Stimulated activated CD8-positive, alpha-beta memory T cell treated with anti-CD3 and anti-CD28 coated beads, Interleukin-4, amount 100 ng/mL, for 1 hour (primary cell): ENCODE measurements at places on chromosomes 5 and 9.

DNA sequence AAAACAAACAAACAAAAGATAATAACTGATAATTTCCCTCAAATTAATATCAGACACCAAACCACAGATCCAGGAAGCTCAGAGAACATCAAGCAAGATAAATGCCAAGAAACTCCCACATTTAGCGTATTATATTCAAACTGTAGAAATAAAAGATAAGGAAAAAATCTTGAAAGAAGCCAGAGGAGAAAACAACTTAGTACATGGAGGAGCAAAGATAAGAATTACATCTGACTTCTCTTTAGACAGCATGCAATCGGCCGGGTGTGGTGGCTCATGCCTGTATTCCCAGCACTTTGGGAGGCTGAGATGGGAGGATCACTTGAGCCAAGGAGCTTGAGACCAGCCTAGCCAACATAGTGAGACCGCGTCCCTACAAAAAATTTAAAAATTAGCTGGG is 17.2 kb upstream of the MLANA start:
- no peak for DNase-seq

DNA sequence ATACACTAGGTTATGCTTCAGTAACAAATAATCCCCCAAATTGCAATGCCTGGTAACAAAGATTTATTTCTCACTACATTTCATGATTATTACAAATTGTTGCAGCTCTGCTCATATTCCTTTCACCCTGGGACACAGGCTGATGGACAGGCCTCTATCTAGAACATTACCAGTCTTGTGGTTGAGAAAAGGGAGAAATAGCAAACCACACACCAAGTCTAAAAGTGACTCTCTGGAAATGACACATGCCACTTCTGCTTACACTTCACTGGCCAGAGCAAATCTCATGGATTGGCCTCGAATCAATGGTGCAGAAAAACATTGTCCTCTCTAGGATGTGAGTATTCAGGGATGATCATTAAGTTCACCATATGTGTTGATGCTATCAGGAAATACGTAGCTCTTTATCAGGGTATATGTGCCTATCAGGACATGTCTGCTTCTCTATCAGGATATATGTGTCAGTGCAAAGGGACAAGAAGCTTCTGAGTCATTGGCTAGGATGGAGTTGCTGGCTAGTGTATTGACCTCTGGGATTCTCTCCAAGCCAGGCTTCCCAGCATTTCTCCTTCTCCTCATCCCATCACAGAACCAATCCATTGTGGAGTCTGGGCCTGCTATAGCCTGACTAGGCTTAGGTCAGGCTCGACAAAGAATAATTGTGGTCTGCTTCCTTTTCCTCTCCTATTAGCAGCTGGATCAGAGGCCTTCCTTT is 91.1 kb upstream of the CEP78 start:
- DNase-seq, result no peak

DNA sequence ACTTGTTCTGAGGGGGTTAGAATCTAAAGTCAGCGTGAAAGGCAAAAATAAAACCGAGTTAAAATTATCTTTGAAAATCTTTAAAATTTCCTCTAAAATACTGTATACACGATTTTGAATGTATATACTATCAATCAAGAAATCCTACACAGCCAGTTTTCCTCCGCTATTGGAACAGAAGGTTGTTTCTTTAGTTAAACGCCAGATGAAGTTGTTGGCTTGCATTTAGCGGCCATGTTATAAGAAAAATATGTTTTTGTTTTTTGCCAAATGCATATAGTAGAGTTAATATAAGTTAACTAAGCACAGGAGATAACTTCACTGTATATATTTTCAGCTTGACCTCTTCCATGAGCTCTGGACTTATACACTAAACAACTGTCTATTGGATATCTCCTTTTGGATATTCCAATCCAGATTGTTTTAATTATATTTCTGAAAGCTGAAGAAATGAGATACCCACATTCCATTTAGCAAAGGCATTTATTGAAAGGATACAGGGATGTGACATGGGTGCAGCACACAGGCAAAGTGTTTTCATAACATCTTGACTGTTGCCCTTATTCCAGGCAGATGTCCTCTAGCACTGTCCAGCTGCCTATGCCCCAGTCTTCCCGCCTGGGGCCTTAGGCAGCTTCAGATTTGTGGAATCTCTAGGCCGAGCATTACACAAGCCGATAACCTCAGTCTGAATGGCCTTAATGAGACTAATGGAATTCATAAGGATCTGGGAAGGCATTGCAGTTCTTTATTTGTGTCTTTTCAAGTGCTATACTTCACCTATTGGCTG is 10.0 kb upstream of the ATG10 start:
- no peak for DNase-seq

DNA sequence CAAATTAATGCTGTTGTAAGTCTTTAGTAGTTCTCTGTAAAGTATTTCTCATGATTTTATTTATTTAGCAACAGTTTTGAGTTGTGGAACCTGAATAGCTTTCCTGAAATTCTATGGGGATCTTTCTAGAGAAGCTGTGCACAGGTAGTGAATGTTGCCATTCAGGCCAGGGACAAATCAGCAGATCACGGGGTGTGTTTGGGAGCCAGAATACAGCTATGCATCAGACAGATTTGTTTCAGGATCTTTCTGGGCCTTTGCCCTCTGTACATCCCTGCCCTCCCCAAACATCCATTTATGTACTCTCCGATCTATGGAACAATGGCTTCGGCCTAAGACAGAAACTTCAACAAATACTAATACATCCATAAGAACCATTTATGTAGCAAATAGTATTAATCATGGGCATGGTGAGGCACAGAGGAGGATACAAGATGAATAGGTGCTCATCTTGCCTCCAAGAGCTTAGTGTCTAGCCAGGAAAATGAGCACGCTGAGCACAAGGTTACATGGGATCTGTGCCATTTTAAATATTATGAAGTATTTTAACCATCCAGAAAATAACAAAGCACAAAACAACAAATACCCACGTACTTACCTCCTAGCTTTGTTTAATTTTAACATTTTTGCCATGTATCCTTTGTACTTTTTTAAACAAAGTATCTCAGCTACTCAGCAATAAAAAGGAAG is 13.1 kb downstream of the ARHGEF37 start:
- no peak for DNase-seq

GRCh38 chr5:154201108-154201769 is 10.7 kb downstream of the GALNT10 start:
- DNase-seq, result no peak

- DNase-seq, result no peak
Measured at GRCh38 chr5:79856456-79857055, 134.5 kb downstream of the MTX3 start.

- DNase-seq, result no peak
Measured at GRCh38 chr5:78771260-78772205, 123.0 kb upstream of the LHFPL2 start.

DNA sequence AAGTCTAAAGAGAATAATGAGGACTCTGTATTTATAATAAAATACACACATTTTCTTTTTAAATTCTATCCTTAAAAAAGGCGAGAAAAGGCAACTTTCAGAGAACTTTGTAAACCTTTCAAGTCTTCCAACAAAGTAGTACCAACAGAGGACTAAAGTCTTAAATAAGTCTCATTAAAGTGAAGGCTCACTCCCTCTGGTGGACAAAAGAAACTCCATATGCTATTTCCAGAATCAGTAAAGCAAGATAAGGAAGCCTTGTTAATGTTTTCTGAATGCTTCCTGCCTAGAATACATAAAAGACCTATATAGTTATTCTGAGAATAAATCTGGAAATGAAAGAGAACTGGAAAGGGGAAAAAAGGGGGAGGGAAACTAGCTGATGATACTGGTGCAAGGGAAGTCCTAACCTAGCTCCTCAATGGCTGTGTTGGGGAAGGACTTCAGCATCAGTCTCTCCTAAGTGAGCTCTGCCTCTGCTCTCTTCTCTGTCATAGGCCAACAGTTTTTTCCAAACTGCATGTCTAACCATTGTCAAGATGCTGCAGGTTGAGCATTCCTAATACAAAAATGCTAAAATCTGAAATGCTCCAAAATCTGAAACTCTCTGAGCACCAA is 7.2 kb downstream of the HMGCS1 start:
- DNase-seq, result no peak

- DNase-seq, result no peak
Measured at GRCh38 chr5:14081791-14082190, 61.4 kb upstream of the TRIO start.

- no peak for DNase-seq
Measured at GRCh38 chr5:145943674-145944121, 7.3 kb downstream of the SH3RF2 start.

DNA sequence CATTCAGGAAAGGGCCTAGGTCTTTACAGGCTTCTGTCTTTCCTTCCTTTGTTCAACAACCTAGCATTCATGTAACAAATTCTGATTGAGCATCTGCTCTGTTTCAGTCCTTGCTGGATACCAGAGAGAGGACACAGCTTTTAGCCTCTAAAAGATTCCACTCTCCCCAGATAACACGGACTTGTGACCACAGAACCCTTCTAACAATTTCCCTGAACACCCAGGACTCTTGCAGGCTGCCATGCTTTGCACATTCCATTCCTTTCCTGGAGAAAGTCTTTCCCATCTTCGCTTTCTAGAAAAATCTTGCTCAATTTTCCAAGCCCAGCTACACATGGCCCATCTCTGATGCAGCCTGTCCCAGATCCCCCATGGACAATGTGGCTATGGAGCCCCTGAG is 310.9 kb downstream of the ACTL7B start:
- DNase-seq, result no peak

GRCh38 chr5:55177078-55177477 is 4.1 kb upstream of the CDC20B start:
- no peak for DNase-seq

- DNase-seq, result no peak
Measured at GRCh38 chr9:119956111-119956510, 586.9 kb upstream of the BRINP1 start.

DNA sequence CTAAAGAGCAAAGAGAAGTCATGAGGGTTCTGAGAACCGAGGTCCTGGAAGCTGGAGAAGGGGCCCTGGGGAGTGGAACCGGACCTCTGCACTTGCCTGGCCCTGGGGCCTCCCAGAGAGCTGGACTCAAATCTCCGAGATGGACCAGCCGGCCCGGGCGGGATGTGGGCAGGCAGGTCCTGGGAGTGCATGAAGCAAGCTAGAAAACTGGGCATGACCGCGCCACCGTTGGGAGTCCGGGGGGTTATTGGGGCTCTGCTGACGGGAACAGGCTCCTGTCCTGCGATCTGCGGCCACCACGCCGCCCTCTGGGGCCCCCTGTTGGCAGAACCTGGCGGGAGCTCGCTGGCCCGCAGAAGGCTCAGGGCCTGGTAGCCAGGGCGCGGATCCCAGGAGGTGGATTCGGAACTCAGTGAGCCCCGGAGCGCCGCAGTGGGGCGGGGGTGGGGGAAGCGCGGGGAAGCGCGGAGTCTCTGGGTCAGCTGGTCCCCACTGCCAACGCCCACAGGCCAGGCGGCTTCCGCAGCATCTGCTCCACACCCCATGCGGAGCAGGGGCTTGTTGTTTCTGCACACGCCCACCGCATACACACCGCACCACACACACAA is 150.6 kb downstream of the ERCC6L2 start:
- DNase-seq, result no peak

GRCh38 chr5:14109771-14110170 is 33.4 kb upstream of the TRIO start:
- DNase-seq, result no peak
